ENCODE measurements at places on chromosomes 4 and X. TPM values are rescaled to one million over a fixed set of nuclear protein-coding genes. Genes with fewer than 3 reads are reported as not detected.

Gene GLUD2
- total RNA-seq, result 1.3 TPM

Gene SLC7A11
- total RNA-seq, result 76.1 TPM

Gene CSAG2
- total RNA-seq, result not detected

Gene GAGE12C
- not detected for total RNA-seq

Gene UPF3B
- total RNA-seq, result 2.0 TPM

Gene FAM9C
- not detected for total RNA-seq

Gene COX7B
- total RNA-seq, result 282 TPM

Gene MAGED4B
- total RNA-seq, result 12.4 TPM

Gene STATH
- total RNA-seq, result not detected

Gene F9
- not detected for total RNA-seq

Gene MAPK10
- under 0.01 TPM for total RNA-seq

Gene CT45A10
- not detected for total RNA-seq

Gene DDX53
- total RNA-seq, result not detected

Data from vein endothelial cell (primary cell).